Ovary (tissue), 10 donors: ENCODE measurements at places on chromosomes 13 and 19.

DNA sequence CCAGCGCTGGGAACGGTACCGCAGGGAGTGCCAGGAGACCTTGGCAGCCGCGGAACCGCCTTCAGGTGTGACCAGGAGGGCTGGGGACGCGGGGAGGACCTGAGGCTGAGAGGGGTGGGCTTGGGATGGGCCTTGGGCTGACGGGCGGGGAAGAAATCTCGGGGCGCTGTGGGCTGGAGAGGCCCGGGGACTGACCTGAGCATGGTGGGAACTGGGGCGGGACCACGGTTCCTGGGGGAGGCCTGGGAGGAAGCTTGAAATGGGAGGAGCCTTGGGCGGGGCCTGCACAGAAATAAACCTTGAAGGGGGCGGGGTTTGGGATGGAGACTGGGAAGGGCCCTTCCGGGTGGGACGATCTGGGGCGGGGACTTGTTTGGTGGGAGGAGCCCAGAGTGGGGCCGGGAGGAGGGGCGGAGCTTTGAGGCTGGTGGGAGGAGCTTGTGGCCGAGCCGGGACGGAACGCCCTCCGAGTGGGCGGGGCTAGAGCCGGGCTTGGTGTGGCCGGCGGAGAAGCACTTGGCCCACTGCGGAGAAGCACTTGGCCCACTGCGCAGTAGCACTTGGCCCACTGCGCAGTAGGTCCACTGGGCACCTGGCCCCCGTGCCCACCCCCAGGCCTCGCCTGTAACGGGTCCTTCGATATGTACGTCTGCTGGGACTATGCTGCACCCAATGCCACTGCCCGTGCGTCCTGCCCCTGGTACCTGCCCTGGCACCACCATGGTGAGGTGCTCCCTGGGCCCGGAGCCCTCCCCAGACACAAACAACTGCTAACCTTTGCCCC lies 2.8 kb downstream of the GIPR start:
- H3K27ac ChIP-seq, result no peak overlapping the region
- H3K4me1 ChIP-seq, result no peaks in the 10 kb centered on the region
- H3K36me3 ChIP-seq, result no peaks in the 10 kb centered on the region
- H3K4me3 ChIP-seq, result no peak overlapping the region

DNA sequence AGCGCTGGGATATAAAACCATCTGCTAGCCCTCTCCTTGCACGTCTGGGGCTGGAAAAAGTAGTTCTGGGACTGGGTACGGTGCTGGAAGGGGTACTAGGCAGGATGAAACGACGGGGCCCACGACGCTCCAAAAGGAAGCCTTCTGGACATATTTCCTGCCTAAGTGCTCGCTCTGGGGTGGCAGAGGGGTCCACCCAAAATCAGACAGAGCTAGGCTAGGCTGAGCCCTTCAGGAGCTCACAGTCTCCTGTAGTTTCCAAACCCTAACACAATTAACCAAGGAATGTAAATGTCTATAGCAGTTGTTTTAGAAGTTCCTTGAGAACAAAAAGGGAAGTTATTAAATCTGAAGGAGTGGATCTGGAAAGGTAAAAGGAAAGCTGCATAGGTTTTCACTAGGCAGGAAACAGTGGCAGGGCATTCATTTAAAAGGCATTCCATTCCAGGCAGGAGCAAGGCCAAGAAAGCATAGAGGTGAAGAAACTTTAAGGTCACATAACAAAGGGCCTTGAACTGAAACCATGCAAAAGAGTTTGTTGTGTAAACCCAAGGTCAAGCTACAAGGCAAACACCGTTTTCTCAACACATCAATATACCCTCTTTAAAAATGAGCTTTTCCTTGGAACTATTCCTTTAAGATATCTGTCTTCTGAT lies 634 bp upstream of the DIAPH3 start:
- H3K4me3 ChIP-seq, result peak overlapping the region; percentile 50
- no peaks in the 10 kb centered on the region for H3K36me3 ChIP-seq
- peaks cover 4% of the 10 kb centered on the region for H3K4me1 ChIP-seq
- peak overlapping the region; percentile 89 for H3K27ac ChIP-seq
- H3K27me3 ChIP-seq, result no peaks in the 10 kb centered on the region
- peak; percentile 11 for DNase-seq

GRCh38 chr13:89455741-89456140 lies 1784.6 kb downstream of the SLITRK5 start:
- H3K4me1 ChIP-seq, result no peaks in the 10 kb centered on the region
- no peak for DNase-seq
- no peaks in the 10 kb centered on the region for H3K27me3 ChIP-seq

DNA sequence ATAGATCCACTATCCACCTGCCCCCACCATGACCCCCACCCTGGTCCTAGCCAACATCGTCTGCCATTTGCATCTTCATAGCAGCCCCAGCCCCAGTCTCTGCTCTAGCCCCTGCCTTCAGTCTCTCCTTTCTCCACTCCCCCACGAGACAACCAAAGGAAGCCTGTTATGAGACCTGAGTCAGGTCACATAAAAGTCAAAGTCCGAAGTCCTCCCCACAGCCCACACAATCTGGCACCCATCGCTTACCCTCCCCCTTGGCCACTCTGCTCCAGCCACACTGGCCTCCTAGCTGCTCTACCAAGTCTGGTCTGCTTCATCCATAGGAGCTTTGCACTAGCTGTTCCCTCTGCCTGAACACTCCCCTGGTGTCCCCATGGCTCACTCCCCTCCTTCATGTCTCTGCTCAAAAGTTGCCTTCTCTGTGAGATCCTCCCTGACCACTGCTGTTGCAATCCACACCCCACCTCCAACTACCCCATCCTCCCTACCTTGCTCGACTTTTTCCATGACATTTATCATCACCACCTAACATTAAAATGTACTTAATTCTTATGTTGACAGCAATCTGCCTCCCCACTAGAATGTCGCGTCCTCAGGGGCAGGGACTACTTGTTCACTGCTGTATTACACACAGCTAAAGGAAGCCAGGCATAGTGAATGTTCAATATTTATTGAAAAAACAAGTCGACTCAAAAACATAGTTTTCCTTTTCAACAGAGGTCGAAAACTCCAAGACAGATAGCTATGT lies 1.2 kb upstream of the PLEKHG2 start:
- H3K4me3 ChIP-seq, result peak overlapping the region; percentile 97
- H3K4me1 ChIP-seq, result peaks cover 24% of the 10 kb centered on the region
- DNase-seq, result no peak
- no peaks in the 10 kb centered on the region for H3K36me3 ChIP-seq
- peak overlapping the region; percentile 87 for H3K27ac ChIP-seq

GRCh38 chr13:98874029-98874397 lies 103.9 kb downstream of the DOCK9 start:
- H3K4me3 ChIP-seq, result no peak overlapping the region
- H3K27me3 ChIP-seq, result no peaks in the 10 kb centered on the region
- no peak for DNase-seq
- H3K27ac ChIP-seq, result no peak overlapping the region
- H3K4me1 ChIP-seq, result no peaks in the 10 kb centered on the region
